Astrocyte (in vitro differentiated cells and primary cell): ENCODE measurements at places on chromosomes 16 and 17. TPM values are rescaled to one million over a fixed set of nuclear protein-coding genes. Genes with fewer than 3 reads are reported as not detected.

The BCAR1 gene
- total RNA-seq: 241 and 296 TPM in 2 replicates

The KRT39 gene
- total RNA-seq: not detected in 2 replicates

The DRC3 gene
- total RNA-seq: 0.43 and 1.1 TPM in 2 replicates

The HBA1 gene
- 1.6 TPM in 1 of 2 replicates, not detected in the other for total RNA-seq

The MT1M gene
- total RNA-seq: not detected in 2 replicates

The GPRC5B gene
- total RNA-seq: 9.3 TPM in 2 replicates

The HEATR9 gene
- not detected in 2 replicates for total RNA-seq

The CCNF gene
- total RNA-seq: 5.5 and 6.4 TPM in 2 replicates

The SLC13A5 gene
- total RNA-seq: 6.9 and 13.2 TPM in 2 replicates

The OTOP3 gene
- total RNA-seq: not detected in 2 replicates

The HCRT gene
- not detected in 2 replicates for total RNA-seq

The EME1 gene
- 3.0 and 3.1 TPM in 2 replicates for total RNA-seq

The FBXL16 gene
- total RNA-seq: 3.7 and 5.2 TPM in 2 replicates

The TMEM88 gene
- 25.3 and 33.7 TPM in 2 replicates for total RNA-seq

The CLDN7 gene
- total RNA-seq: 4.6 and 10.5 TPM in 2 replicates

The CHD9NB gene
- total RNA-seq: 2.8 and 3.3 TPM in 2 replicates

The MLST8 gene
- 32.6 and 34.7 TPM in 2 replicates for total RNA-seq

The KRTAP3-2 gene
- not detected in 2 replicates for total RNA-seq

The WFIKKN2 gene
- 0.07 TPM in 1 of 2 replicates, not detected in the other for total RNA-seq

The PLA2G10 gene
- not detected in 2 replicates for total RNA-seq

The TOX3 gene
- total RNA-seq: 1.9 and 2.3 TPM in 2 replicates

The GGA3 gene
- total RNA-seq: 25.3 and 28.5 TPM in 2 replicates

The MYH3 gene
- total RNA-seq: 1.9 TPM in 2 replicates
